Stimulated activated CD8-positive, alpha-beta memory T cell treated with anti-CD3 and anti-CD28 coated beads, Interleukin-15, amount 100 ng/mL, for 48 hours (primary cell): ENCODE measurements at places on chromosomes 4 and X.

- DNase-seq: no peak
Observed at GRCh38 chr4:113625902-113626301, 135.6 kb downstream of the CAMK2D start.

DNA sequence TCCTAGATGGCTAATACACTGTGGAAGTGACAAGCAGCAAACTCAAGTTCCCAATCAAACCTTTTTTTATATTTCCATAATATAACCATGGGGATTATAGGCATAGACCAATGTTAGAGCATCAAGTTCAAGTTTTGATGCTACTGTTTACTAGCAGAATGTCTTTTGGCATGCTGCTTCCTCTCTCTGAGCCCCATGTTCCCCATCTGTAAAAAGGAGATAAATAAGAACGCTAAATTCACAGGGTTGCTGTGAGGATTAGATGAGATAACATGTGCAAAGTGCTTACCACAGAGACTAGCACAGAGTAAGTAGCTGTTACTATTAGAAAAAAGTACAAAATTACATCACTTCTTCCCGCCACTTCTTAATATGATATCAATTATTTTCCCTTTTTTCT is 18.0 kb downstream of the MBNL3 start:
- DNase-seq: no peak

- no peak for DNase-seq
Observed at GRCh38 chr4:169115897-169116254, 105.8 kb upstream of the CBR4 start.

DNA sequence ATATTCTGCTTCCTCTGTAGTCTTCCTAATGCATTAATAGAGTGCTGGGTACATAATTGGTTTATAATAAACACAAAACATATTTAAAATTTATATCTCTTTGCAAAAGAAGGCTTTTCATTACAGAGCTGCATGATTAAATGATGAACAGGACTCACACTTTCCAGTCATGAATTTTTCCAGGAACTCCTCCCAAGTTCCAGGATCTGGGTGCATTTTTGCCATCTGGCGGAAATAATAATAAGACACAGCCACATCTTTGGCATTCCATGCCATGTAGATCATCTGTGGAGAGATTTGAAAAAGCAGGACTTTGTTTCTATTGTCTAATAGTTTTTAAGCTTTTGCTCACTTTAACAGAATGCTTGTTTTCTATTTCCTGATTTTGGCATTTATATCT is 40.2 kb upstream of the SULT1B1 start:
- DNase-seq: no peak

- no peak for DNase-seq
Observed at GRCh38 chr4:153204728-153205648, 745 bp downstream of the TRIM2 start.

DNA sequence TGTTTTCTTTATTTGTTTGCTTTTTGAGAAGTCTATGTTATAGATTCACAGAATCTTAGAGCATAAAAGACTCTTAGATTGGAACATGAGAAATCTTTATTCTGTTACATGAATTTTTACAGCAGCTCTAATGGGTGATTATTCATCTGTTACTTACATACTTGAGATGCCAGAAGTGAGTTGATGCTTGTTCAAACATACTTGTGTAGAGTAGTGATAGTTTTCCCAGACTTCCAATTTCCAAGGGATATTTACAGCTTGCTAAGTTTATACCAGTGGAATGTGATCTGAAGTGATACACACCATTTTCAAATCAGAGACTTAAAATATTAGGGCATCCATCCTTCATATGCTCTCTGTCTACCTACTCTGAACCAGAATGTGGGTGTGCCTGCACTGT is 252.9 kb upstream of the SMIM31 start:
- DNase-seq: no peak

DNA sequence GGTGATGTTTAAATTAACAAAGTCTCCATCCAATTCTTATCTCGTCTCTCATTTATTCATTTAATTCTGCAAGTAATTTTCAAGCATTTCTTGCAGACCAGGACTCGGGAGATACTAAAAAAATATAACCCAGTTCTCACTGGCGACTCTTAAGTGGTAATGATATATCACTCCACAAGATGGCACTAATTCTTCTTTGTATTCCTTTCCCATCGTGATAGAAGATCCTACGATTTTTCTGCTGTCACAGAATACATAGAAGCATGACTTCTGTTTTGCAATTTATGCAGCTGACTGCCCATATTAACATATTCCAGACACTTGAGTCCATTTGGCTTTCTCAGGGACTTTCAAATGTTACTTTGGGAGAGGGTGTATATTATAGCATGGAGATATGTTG is 64.0 kb upstream of the FGF13 start:
- DNase-seq: no peak

- no peak for DNase-seq
Observed at GRCh38 chr4:71830-72229, 18.7 kb downstream of the ZNF595 start.

DNA sequence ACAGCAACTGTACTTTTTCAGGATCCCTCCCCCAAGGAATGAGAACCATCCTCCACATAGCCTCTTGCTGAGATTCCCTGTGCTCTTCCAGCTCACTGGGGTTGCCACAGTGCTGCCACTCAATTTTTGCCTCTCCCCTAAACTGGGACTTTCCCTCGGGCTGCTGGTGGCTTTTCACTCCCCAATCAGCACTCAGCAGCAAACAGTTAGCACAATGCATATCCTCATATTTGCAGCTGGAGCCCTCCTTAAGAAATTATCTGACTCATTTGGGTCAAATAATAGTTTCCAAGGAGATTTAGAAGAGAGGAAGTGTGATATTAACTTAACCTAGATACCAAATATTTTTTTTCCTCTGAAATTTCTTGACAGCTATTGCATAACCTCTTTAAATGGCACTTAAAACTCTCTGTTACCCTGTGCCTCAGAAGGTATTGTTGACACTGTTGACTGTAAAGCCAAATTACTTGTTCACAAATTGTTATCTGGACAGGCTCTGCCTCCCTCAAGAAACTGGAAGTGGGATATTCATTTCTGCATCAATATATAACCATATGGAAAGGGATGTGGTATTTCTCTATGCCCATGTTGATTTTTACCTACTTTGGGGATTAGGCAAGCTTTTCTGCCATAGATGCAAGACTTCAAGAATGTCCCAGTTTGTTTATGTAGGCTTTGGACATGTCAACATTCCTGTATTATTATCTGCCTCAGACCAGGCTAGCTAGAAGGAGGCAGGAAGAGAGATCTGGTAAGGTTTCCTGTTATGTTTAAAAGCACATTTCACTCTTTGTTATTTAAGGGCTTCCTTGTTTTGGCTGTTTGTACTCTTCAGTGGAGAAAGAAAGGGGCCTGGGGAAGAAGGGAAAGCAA is 58.0 kb downstream of the SEPTIN11 start:
- DNase-seq: no peak

- DNase-seq: no peak
Observed at GRCh38 chrX:109218761-109219160, 263.1 kb downstream of the GUCY2F start.

GRCh38 chr4:185280608-185281007 is 71.2 kb downstream of the SNX25 start:
- no peak for DNase-seq

DNA sequence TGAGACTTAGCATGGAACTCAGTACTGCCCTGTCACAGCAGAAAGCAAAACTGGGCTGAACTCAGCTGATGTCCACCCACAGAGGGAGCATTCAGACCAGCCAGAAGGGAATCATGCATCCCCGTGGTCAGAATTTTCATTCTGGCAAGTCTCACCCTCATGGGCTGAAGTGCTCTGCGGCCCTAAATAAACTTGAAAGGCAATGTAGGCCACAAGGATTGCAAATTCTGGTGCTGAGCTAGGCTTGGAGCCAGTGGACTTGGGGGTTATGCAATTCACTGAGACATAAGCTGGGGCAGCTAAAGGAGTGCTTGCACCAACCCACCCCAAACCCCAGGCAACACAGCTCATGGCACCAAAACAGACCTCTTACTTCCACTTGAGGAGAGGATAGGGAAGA is 494.1 kb downstream of the GABRG1 start:
- no peak for DNase-seq

GRCh38 chr4:158350161-158350560 is 139.9 kb downstream of the TMEM144 start:
- no peak for DNase-seq

- DNase-seq: no peak
Observed at GRCh38 chr4:120812216-120812615, 110.3 kb downstream of the PRDM5 start.

- DNase-seq: no peak
Observed at GRCh38 chrX:19611636-19612376, 96.5 kb upstream of the MAP3K15 start.

GRCh38 chr4:100786481-100786880 is 268.7 kb upstream of the EMCN start:
- DNase-seq: no peak

DNA sequence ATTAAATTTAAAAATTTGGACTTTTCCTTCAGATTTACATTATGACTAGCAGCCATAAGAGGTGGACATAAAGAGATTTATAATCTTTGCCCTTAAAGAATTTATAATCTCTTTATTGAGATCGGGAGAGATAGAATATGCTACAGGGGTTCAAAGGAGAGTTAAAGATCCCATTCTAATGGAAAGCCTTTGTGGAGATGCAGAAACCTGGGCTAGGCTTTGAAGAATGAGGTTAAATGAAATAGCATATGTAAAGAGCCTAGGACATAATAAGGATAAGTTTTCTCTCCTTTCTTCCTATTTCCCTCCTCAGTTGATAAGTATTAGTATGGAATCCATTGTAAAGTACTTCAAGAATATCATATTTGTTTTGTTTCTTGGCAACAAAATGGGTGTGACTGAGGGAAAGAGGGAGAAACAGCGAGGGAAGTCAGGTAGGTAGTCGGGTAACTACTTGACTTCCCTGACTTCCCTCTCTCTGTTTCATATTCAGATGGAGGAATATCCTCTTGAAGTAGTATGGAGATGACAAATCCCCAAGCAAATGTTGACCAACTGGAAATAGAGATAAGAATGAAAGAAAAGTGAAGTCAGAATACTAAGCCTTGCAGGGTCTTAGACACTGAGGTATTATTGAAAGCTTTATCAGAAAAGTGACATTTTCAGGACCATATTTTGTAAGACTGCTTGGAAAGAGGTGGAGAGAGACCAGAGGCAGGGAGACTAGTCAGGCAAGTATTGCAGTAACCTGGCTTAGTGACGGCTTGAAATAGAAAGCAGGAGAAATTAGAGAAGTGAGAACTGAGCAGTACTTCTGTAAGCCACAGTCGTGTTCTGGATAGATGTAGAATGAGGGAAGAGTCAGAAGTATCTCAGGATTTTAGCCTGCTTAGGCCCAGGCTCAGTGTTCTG is 82.9 kb downstream of the PDLIM5 start:
- DNase-seq: no peak
